ENCODE measurements at places on chromosomes 7 and 10.

GRCh38 chr7:103668279-103668941 lies 222.4 kb upstream of the SLC26A5 start:
- no peak for DNase-seq

GRCh38 chr10:53209944-53210611 lies 437.5 kb upstream of the MBL2 start:
- DNase-seq: peak; percentile 6

DNA sequence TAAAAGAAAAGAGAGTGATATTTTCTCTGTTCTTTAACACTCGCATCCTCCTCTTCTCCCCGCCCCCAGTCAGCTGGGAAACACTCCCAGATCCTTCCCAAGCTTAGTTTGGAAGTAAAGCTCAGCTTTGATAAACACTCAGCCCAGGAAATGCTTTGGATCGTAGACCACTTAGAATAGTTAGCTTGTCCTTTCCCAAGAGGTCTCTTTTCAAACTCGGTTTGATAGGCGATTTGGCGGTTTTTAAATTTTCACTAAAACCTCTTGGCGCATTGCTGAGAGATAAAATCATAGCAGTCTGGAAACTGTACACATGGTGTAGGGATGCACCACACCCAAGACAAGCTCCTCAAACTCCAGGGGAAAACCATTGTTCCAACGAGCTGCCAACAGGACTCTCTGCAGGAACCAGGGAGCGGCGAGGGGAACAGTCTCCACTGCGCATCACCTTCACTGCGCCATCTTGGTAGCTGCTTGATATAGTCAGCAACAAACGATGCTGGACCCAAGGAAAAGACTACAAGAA lies 22.3 kb downstream of the SMURF1 start:
- no peak for DNase-seq

- DNase-seq: no peak
Observed at GRCh38 chr7:96328016-96328415, 6.1 kb upstream of the SLC25A13 start.

GRCh38 chr10:33800986-33801385 lies 466.5 kb upstream of the NRP1 start:
- no peak for DNase-seq

DNA sequence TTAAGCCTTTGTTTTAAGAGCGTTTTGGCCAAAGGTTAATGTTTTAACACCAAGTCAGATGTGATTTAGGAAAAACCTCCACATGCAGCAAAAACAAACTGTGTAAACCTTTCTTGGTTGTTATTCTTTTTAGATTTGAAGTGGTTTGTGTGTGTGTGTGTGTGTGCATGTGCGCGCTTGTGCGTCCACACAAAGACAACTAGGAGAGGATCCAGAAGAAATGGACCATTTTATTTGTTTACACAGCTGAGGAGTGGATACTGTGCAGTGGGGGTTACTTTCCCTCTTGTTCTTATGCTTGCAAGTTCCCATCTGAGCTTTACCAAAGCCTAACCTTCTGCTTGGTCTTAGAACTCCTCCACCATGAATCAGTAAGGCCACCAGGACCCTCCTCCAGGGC lies 20.0 kb downstream of the TCF7L2 start:
- DNase-seq: no peak

DNA sequence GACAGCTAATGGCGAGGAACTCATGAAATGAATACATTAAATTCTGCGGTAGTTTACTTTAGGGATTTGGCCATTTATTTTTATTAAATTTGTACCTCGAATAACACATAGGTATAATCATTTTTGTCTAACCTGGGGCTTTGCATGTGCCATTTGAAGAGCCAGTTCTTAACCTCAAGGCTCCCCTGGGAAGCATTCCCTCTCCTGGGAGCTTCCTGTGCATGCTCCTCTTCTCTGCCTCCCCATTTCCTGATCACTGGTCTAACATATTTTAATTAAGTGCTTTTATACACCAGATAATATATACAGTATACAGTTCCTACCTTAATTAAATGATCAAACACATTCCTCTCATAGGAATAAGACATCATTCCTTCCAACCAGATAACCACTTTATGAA lies 183.9 kb upstream of the FZD1 start:
- no peak for DNase-seq

DNA sequence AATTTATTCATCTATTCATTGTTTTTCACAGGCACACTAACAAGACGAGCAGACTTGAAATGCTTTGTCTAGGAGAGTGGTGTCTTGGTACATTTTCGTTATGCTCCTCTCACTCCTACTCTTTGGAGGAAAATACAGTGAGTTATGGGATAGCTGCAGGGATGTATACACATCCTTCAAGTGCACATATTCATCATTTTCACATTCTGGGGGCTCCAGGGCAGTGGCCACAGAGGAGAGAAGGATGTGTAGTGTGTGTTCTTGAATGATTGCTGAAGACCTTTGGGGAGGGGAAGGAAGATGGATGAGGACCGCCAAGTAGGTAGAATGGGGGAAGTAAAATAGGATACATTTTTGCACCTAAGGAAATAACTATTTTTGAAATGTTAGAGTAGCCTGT lies 34.8 kb upstream of the ORC5 start:
- DNase-seq: no peak

DNA sequence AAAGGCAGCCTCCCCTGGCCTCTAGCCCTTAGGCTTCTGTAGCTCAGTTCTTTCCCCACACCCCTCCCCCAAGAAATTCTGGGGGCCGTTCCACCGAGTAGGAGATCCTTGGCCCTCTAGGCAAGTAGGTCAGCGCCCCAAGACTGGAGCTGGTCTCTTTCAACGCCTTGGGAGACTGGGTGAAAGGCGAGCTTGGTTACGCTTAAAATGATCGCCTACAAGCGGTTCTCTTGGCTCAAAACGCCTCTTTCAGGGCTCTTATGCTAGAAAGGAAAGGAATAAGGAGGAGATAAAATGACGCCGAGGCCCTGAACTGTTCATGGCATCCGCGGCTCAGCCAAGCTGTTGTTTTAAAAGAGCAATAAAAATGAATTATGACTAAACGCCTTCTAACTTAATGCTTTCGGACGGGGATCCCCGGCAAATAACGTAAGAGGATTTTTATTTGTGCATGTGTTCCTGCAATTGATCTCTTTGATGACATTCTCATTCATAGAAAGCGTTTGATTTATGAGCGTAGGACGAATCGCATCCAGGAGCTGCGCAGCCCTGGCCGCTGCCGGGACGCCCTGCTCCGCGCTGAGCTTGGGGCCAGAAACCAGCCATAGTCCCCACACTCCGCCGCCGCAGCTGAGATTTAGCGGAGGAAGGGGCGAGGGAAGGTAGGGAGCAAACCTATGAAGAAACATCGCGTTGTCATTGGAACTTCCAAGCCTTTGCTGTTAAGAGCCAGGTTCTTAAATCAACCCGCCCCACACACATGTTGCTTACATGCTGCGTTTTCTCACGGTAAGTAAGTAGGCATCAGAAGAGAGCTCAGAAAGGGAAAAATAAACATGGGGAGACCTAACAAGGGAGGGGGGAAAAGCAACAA lies 3.0 kb upstream of the HOXA1 start:
- DNase-seq: peak; percentile 59

GRCh38 chr7:2271273-2272026 lies 29.4 kb downstream of the NUDT1 start:
- DNase-seq: peak; percentile 70

DNA sequence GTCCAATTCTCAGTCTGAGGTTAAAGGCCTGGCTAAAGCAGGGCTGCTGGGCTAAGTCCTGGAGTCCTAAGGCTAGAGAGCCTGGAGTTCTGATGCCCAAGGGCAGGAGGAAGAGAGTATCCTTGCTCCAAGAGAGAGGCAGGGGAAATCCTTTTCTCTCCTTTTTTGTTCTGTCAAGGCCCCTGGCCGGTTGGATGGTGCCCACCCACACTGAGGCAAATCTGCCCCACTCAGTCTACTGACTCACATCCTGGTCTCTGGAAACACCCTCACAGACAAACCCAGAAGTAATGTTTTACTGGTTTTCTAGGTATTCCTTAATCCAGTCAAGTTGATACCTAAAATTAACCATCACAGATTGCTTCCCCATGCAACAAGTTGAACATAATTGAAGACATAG lies 23.0 kb downstream of the ZNF518A start:
- no peak for DNase-seq

DNA sequence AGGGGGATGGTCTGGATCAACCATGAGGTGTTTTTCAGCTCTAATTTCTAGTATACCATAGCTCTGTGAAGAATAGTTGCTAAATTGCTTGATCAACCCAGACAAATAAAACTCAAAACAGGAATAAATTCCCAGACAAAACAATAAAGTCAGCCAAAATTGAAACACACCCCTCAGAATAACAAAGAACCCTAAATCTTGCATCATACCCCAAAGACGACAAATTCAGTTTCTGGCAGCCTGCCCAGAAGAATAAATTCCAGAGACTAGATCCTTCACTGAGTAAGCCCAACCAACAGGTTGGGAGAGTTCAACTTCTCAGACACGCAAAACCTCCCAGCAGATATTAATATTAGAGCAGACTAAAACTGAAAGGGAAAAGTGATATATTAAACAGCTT lies 11.2 kb upstream of the SEM1 start:
- DNase-seq: no peak

DNA sequence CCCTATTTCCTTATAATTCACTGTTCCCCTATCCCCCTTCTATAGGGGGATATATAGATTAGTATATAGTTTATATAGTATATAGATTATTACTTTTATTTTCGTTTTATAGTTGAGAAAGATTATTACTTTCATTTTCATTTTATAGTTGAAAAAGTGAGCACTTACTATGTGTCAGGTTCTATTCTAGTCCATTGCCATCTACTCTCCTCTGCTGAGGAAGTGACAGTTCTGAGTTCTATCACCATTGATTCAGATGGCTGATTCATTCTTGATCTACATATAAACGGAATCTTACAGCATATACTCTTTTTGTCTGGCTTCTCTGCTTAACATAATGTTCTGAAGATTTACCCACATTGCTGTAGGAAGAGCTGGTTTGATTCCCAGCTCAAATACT lies 20.7 kb upstream of the CAV2 start:
- DNase-seq: no peak

DNA sequence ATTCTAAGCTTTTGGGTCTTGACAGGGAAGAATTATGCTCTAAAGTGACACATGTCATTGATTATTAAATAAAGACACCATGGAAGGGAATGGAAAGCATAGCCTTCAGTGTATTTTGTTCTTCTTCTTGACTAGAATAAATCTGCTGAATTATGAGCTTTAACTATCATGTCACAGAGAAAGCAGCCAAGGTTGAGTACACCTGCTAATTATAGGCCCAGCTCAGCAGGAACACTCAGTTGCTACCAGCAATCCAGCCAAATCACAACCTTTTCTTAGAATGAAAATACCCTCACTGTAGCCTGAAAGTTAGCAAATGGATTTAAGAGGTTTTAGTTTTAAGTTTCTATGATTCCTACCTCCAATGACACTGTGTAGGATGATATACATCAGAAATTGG lies 225.3 kb upstream of the RHOBTB1 start:
- no peak for DNase-seq

GRCh38 chr10:34507217-34507616 lies 307.9 kb downstream of the PARD3 start:
- no peak for DNase-seq

- no peak for DNase-seq
Observed at GRCh38 chr7:50858528-50859245, 76.0 kb upstream of the GRB10 start.

GRCh38 chr10:97117372-97117771 lies 68.4 kb downstream of the SLIT1 start:
- DNase-seq: peak; percentile 58

GRCh38 chr10:102682416-102682815 lies 31.8 kb downstream of the ARL3 start:
- no peak for DNase-seq

DNA sequence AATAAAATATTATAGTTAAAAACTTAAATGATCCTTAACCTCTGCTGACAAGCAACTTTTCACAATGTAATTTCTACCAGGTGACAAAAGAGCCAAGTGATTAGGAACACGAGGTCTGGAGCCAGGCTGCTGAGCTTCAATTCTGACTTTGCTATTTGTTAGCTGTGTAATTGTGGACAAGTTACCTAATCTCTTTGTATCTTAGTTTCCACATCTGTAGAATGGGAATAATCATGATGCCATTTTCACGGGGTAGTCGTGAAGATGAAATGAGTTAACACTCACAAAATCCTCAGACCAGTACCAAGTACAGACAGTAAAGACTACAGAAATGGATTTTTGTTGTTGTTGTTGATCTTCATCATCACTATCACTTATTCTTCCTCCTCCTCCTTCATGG lies 144.5 kb downstream of the SLC25A13 start:
- DNase-seq: no peak

DNA sequence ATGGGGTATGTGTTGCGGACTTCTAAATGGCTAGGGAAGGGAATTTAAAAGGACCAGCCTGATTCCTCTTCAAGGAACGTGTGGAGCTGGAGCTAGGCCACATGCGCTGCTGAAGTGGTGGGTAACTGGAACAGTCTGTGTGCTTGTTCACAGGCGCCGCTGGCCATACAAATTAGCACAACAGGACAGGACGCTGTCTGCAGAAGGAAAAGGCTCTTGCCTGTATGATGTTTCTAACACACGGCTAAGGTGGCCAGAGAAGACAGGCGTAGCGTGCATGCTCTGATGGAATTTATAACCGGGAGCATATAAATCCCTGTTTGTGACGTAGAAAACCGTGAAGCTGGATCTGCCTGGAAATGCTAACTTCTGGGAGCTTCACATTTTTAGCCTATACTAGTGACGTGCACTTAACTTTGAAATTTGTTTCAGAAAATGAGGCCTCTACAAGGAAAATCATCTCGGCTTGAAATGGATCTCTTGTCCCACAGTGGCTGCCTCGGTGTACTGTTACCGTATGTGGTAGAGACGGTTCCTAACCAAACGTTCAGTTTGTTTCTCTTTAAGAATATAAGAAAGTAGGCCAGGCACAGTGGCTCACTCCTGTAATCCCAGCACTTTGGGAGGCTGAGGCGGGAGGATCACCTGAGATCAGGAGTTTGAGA lies 569.4 kb downstream of the PTPRN2 start:
- no peak for DNase-seq

GRCh38 chr10:1551636-1552338 lies 185.5 kb downstream of the ADARB2 start:
- DNase-seq: no peak

DNA sequence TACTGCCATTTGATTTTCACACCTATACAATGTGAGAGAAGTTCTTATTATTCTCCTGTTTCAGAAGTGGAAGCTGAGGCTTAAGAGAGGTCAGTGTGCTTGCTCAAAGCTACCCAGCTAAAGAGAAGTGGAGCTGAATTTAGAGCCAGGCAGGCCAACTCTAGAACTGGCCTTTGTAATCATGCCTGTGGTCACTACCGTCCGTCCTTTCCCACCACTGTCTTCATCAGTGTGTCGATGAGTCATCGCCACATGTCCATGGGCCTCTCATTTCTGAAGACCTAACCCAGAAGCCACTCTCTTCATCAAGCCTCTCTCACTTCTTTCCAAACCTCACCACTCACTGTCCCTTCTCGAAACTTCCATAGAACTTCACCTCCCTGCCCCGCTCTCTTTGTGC lies 237.8 kb downstream of the KIAA1217 start:
- no peak for DNase-seq

DNA sequence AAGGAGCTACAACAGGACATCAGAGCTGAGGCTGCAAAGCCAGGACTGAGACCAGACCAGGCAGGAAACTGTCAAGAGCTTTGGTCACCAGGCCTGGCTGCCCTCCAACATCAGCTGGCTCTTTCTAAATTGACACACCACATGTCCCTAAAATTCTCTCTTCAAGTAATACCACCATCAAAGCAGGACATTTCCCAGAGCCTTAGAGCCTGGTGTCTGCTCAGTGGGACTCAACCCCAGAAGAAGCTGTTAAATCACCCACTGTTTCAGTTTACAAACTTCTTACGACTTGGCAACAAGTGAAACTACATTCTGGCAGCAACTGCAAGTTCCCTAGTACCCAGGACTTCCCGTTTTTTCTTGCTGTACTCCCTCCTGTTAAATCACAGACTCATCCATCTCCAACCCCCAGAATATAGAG lies 3.8 kb upstream of the IL6 start:
- DNase-seq: no peak

Measured in NCI-H82 (cell line).